Ovary (tissue), 10 donors: ENCODE measurements at places on chromosomes 2 and 18. TPM values are rescaled to one million over a fixed set of nuclear protein-coding genes. Genes with fewer than 3 reads are reported as not detected.

NEU2 gene
- not detected for total RNA-seq

DNA sequence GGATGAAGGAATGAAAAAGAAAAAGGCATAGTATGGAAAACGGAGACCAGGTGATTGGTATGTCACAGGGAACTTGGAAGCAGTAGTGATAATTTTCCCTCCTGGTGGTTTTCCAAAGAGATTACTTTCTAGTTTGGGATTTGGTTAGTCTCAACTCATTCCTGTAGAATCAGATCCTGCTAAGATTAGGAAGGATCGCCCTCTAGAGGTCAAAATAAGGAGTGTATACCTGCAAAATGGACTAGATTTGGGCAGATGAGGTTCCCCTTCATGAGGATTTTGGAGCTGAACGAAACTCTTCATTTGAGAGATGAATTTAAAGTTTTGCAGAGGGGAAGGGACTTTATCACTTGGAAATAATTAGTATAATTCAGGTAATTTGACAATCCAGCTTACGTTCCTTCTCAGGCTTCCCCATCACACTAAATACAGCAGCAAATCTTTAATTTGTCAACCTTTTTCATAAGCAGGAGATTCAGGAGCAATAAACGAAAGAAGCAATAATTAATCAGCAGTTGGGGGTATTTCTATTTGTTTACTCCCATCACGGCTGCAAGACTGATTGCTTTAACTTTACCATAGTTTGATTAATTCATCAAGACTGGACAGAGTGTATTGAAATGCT lies 65.2 kb downstream of the CCDC195 start:
- no peak for DNase-seq

DNA sequence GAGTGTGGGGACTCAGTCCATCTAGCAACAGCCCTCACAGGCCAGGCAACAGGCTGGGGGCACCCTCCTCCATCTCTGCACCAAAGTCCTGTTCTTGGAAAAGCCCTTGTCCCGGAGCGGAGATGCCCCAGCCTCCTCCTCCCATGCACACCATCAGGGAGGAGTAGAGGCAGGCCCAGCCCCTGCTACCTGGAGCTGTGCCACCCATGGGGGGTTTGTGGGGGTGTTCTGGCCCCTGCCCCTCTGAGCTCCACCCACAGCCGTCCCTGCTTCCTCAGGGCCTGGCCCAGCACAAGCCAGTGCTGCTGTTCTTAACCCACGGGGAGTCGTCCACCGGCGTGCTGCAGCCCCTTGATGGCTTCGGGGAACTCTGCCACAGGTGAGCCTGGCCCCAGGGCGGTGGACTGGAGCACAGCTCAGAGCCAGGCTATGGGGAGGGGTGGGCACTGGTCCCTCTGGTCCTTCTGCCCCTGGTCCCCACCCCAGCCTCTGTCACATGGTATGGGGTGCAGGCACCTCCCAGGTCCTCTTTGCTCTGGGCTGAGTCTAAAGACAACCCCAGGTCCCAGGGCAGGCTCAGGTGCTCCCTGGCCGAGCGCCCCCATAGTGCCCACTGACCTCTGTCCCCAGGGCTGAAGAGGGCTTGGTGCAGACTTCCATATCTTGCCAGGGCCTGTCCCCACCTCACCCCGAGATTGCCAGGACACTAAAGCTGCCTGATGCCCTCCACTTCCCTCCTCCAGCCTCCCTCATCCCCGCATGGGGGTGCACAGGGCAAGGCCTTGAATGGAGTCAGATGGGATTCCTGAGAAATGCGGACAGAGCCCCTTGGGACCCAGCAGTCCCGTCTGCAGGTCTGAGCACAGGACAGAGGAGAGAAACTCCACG lies 2.7 kb downstream of the AGXT start:
- DNase-seq: no peak

- no peak for DNase-seq
Measured at GRCh38 chr2:62826141-62826540, 120.6 kb downstream of the EHBP1 start.
